Stimulated activated CD8-positive, alpha-beta memory T cell treated with anti-CD3 and anti-CD28 coated beads, Interleukin-7, amount 100 ng/mL, for 1 hour (primary cell): ENCODE measurements at places on chromosomes 11 and 22.

GRCh38 chr22:32204040-32204855 lies 625 bp downstream of the RFPL2 start:
- DNase-seq = no peak

- DNase-seq = no peak
Observed at GRCh38 chr22:30869667-30870395, 98.7 kb downstream of the MORC2 start.

GRCh38 chr11:15062599-15062998 lies 10.8 kb upstream of the CALCB start:
- DNase-seq = no peak

DNA sequence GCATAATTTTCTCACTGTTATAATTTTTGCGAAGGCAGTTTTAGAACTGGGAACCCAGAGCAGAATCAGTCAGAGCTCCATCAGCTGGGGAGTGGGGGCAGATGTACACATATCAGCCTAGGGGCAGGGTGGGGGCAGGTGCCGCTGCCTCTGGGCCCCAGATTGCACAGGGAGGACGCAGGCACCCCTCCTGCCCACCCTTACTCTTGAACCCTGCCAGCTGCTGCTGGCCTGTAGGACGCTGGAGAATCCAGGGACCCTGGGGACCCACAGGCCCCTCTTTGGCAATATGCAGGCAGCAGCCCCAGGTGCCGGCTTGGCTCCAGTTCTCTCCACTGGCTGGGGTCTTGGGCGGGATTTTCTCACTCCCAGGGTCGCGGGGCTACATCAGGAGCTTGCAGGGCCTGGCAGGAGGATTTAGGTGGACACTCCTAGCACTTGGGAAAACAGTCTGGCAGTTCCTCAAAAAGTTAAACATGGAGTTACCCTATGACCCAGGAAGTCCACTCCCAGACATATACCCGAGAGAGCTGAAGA lies 8.8 kb upstream of the CAPN5 start:
- no peak for DNase-seq

GRCh38 chr22:47091921-47092700 lies 329.7 kb downstream of the TBC1D22A start:
- DNase-seq = no peak

DNA sequence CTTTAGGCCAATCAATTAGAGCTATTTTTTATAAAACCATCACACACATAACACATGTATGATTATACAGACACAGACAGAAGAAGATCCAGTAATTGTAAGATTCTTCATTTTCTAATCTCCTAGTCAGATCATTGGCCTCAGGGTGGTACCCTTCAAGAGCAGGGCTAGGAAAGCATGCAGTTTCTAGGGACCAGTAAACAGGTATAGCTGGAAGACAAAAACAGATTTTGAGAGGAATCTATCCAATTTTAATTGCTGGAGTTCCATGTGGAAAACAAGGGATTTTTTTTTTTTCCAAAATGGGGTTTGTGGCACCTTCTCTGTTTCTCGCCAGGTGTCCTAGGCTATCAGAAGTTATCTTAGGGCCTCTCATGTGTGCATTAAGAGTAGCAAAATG lies 29.6 kb downstream of the METTL15 start:
- DNase-seq = no peak

- DNase-seq = no peak
Observed at GRCh38 chr11:76690736-76691135, 20.2 kb upstream of the LRRC32 start.

GRCh38 chr22:28137036-28137435 lies 218.0 kb upstream of the PITPNB start:
- DNase-seq = no peak

GRCh38 chr22:37242395-37242918 lies 1.6 kb downstream of the RAC2 start:
- peak; percentile 75 for DNase-seq

- no peak for DNase-seq
Observed at GRCh38 chr11:111021131-111021530, 224.4 kb upstream of the POU2AF2 start.

- DNase-seq = no peak
Observed at GRCh38 chr11:33389635-33390034, 132.5 kb downstream of the HIPK3 start.

DNA sequence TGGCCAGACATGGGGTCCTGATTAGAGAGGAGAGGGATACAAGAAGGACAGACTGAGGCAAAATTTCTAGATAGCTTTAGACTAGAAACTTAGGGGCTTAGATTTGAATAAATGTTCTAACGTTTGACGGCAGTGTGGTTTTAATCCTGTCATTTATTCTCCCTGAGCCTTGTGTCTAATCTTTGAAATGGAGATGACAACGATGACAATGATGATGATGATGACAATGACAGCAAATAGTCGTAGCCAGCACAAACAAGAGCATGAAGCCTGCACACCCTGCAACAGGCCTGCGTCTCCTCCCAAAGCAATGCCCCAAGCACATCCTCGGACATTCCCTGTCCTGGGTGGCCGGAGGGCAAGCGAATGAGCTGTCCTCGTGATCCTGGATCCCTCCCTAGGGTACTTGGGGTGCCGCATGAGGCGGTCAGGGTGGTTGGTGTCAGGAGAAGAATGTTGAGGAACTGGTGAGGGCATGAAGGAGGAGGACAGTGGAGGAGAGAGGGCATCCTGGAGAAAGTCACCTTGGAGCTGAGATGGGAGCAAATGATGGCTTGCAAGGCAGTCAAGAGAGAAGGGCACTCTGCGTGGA lies 502.1 kb upstream of the B3GAT1 start:
- DNase-seq = no peak
